ENCODE measurements at places on chromosomes 3 and 15.

GRCh38 chr3:55090746-55091145 lies 162.9 kb upstream of the LRTM1 start:
- no peak for DNase-seq

- no peak for DNase-seq
These were observed 50.8 kb downstream of the ZNF148 start for GRCh38 chr3:125324341-125324740.

- no peak for DNase-seq
These were observed 62.9 kb upstream of the RAP2B start for GRCh38 chr3:153099131-153099530.

DNA sequence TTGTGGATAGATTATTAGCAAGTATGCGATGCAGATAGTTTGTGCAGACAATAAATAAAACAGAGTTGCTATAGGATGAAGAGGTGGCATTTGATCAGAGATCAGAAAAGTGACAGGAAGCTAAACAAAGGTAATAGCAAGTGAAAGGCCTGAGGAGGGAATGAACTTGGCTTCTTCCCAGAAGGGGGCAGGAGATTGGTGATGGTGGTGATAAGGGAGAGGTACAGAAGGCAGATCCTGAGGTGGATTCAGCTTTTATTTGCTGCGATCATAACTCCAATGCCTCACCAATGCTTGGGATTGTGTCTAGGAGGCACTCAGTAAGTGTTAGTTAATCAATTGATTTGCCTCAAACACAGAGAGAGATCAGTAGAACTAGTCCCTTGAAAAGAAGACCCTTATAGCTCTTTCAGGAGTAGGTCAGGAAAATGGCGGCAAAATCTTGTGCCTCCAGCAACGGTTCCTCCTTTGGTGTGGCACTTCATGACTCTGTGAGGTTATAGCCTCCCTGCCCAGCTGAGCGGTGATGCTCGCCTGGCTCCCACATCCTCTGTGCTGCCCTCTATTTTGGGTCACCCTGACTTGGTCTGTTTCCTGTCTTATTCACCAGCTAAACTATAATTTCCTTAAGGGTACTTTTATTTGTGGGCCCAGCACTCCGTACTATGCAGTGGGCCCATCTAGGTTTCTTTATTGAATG lies 37.5 kb downstream of the TGFBR2 start:
- DNase-seq, result no peak
